ENCODE measurements at places on chromosomes 3 and 15. TPM values are rescaled to one million over a fixed set of nuclear protein-coding genes. Genes with fewer than 3 reads are reported as not detected.
A peak's percentile ranks its signal among the peaks of the same experiment; 100 is the strongest.

DNA sequence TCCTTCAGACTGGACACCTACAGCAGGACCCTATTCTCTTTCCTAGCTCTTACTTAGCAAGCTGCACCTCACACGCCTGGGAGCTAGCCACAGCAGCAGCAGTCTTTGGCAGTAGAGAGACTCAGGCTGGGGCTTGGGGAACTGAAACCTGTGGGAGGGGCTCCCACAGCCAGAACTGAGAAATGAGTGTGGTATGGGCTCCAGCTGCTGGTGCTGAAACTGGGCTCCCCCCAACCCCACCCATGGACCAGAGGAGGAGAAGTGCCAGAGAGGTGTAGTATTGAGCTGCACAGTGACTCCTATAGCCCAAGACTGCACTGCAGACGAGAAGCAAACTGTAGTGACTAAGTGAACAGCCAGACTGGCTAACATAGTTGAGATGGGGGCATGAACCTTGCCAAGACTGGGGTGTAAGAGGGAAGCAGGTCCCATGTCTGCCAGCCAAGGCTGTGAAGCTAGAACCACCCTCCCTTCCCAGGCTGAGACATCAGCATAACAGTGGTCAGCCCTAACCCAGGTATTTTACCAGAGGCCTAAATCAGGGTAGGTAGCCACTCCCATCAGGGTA lies 62.5 kb downstream of the MYO5A start:
- peak; percentile 56 for DNase-seq
- no peaks in the 10 kb centered on the region for H3K27me3 ChIP-seq
- no peak overlapping the region for H3K27ac ChIP-seq
- H3K4me3 ChIP-seq: no peak overlapping the region
- H3K4me1 ChIP-seq: no peaks in the 10 kb centered on the region

DNA sequence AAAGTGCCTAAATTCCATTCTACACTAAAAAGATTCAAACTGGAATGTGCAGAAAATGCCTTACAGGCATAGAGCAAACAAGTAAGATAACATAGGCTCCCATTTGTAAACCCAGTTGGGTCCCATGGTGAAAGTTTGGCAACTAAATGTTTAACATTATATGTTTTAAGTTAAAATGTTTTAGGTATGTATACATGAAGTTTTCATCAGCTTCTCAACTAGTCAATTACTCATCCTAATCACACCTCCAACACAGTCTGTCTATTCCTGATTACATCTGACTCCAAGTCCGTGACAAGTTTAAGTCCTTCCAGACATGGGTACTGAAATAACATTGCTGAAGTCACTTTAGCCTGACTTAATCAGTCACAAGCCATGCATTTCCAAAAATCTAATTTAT lies 25.0 kb downstream of the MYLK start:
- no peak overlapping the region for H3K27ac ChIP-seq
- H3K27me3 ChIP-seq: no peaks in the 10 kb centered on the region
- no peaks in the 10 kb centered on the region for H3K4me1 ChIP-seq

DNA sequence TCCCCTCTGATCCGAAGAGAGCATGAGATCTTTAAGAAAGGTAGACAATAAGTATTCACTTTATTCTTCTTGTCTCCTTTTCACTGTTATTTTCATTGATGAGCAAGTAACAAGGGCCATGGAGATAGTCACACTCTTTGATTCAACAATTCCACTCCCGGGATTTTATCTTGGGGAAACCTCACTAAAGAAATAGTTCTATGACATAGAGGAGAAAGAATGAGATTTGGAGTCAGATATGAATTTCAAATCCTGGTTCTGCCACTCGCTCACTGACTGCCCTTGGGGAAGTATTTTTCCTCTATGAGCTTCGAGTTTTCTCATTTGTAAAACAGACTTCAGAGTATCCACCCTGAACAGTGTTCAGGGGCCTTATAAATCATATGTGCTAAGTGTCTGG lies 514.6 kb downstream of the NLGN1 start:
- H3K4me3 ChIP-seq: no peak overlapping the region
- H3K36me3 ChIP-seq: no peaks in the 10 kb centered on the region
- no peak overlapping the region for H3K27ac ChIP-seq
- no peaks in the 10 kb centered on the region for H3K27me3 ChIP-seq

DNA sequence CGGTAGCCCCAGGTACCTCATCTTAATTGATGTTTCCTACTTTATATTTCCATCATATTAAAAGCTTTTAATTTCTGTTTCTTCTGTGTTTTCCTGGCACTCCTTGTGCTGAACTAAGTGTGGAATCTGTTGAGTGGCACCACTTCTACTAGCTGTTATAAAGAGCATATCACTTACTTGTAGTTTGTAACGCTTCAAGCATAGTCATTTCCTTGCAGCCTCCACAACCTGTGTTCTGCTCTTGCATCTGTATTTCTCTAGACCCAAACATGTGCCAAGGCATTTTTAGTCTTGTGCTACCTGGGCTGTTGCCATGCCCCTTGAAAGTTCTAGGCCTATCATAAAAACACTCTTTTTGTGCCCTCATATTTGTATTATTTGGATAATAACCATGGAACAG lies 16.0 kb downstream of the ZNF654 start:
- peaks cover 21% of the 10 kb centered on the region for H3K4me1 ChIP-seq
- H3K27ac ChIP-seq: peak overlapping the region; percentile 38
- DNase-seq: peak; percentile 6

GRCh38 chr15:77798847-77799246 lies 166.1 kb upstream of the LINGO1 start:
- no peak for DNase-seq
- H3K36me3 ChIP-seq: no peaks in the 10 kb centered on the region
- H3K4me3 ChIP-seq: no peak overlapping the region
- H3K27me3 ChIP-seq: no peaks in the 10 kb centered on the region
- no peaks in the 10 kb centered on the region for H3K4me1 ChIP-seq

DNA sequence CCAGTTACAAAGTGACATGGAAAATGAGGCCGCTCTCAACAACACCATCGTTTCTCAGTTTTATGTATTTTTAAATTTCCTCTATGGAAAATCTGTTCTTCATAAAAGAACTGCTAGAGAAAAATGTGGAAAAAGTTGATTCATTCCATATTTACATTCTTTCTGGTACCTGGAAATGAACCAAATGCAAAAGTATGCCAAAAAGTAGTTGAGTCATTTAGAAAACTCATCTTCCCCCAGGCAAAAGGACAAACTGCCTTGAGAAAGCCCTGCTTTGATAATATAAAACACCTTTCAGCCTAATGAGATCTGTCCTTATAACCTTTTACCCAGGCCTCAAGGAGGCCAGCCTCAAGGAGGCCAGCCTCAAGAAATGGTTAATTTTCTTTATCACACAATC lies 283.0 kb upstream of the VEPH1 start:
- H3K27me3 ChIP-seq: no peaks in the 10 kb centered on the region
- H3K4me3 ChIP-seq: no peak overlapping the region
- H3K4me1 ChIP-seq: no peaks in the 10 kb centered on the region
- no peak for DNase-seq
- no peaks in the 10 kb centered on the region for H3K36me3 ChIP-seq
- no peak overlapping the region for H3K27ac ChIP-seq

The GLDN gene
- total RNA-seq: 5.6 TPM

- no peak for DNase-seq
- H3K27ac ChIP-seq: no peak overlapping the region
- H3K4me1 ChIP-seq: peaks cover 46% of the 10 kb centered on the region
- H3K27me3 ChIP-seq: no peaks in the 10 kb centered on the region
Observed at GRCh38 chr3:71172951-71173350, 410.6 kb downstream of the FOXP1 start.

DNA sequence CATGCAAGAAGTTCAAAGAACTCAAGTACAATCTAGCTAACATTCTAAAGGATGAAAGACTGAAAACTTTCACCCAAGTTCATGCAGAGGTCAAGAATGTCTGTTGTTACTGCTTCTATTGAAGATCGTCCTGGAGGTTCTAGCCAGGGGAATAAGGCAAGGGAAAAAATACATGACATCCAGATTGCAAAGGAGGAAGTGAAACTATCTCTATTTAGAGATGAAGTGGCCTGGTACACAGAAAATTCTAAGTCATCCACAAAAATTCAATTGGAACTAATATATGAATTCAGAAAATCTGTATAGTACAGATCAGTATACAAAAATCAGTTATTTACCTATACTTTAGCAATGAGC lies 693.0 kb downstream of the NR2F2 start:
- H3K4me3 ChIP-seq: no peak overlapping the region
- no peaks in the 10 kb centered on the region for H3K36me3 ChIP-seq
- H3K4me1 ChIP-seq: no peaks in the 10 kb centered on the region

- no peaks in the 10 kb centered on the region for H3K4me1 ChIP-seq
- no peaks in the 10 kb centered on the region for H3K27me3 ChIP-seq
- no peaks in the 10 kb centered on the region for H3K36me3 ChIP-seq
- no peak overlapping the region for H3K4me3 ChIP-seq
- no peak overlapping the region for H3K27ac ChIP-seq
Observed at GRCh38 chr15:54011656-54012055, 33.4 kb downstream of the UNC13C start.

The IL16 gene
- 4.9 TPM for total RNA-seq

DNA sequence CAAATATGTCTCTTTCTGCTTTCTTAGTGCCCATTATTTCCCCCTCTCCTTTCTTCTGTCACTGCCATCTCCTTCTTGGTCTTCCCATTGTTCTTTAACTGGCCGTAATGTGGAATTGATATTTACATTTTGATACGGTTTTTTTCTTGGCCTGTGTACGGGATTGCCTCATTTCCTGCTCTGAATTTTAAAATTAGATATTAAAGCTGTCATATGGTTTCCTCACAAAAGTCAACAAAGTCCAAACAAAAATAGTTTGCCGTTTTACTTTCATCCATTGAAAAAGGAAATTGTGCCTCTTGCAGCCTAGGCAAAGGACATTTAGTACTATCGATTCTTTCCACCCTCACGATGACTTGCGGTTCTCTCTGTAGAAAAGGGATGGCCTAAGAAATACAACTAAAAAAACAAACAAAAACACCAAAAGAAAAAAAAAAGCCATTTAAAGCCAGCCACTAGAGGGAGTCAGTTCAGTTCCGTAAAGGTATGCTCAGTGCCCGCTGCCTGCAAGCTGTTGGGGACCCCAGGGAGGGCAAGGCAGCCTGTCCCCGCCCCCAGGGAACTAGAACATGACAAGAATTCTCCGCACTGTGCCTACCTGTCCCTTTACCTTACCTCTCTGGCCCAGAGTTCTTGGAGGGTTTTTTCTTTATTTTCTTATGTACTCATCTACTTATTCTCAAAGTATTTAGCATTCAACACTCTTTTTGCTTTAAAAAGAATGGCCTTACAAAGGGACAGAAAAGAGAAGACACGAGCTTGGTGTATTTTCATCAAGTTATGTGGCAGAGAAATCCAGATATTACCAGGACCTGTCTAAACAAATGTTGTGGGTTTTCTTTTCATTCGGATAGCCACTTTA lies 30.0 kb upstream of the NR2E3 start:
- peak; percentile 47 for DNase-seq
- H3K4me1 ChIP-seq: peaks cover 10% of the 10 kb centered on the region
- no peaks in the 10 kb centered on the region for H3K36me3 ChIP-seq
- peak overlapping the region; percentile 1 for H3K27ac ChIP-seq

DNA sequence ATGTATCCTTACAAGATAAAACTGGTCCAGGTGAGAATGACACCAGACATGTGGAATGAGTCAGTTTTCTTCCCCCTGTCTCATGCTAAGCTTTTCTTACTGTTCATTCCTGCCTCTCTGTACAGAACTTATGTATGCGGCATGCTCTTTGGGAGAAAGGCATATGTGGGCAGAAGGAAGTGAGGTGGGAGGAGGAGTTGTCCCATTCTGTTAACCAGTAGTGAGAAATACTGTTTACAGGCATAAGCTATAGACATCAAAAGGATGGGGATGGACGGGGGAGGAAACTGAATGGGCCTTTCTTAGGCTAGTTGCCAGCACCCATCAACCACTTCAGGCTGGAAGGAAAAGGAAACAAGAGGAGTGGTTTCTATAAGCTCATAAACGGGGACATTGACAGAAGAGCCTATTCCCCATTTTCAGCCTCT lies 143.6 kb upstream of the BHLHE40 start:
- DNase-seq: no peak
- no peaks in the 10 kb centered on the region for H3K27me3 ChIP-seq
- no peak overlapping the region for H3K27ac ChIP-seq
- H3K4me1 ChIP-seq: no peaks in the 10 kb centered on the region

The ARL6IP5 gene
- 34.6 TPM for total RNA-seq

The CAMK2N2 gene
- 1.8 TPM for total RNA-seq

DNA sequence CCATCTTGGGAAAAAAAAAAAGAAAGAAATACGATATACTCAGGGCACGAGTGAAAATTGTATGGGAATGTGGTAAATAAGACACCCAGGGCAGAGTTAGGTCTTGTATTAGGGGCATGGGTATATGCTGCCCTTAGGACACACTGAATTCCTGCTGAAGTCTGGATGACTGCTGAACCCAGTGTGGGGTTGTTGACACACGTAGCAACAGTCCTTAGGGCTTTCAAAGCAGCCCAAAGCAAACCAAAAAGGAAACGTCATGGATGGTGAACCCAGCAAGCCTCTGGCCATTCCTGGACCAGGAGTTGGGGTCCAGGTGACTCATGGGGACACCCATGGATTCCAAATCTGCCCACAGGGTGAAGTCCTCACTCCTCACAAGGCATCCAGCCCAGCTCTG lies 27.1 kb upstream of the SEMA3F start:
- H3K27me3 ChIP-seq: no peaks in the 10 kb centered on the region
- no peak overlapping the region for H3K27ac ChIP-seq
- H3K4me3 ChIP-seq: no peak overlapping the region

The NR1D2 gene
- 14.5 TPM for total RNA-seq

- DNase-seq: no peak
- H3K4me3 ChIP-seq: no peak overlapping the region
- no peak overlapping the region for H3K27ac ChIP-seq
- no peaks in the 10 kb centered on the region for H3K36me3 ChIP-seq
- no peaks in the 10 kb centered on the region for H3K27me3 ChIP-seq
- no peaks in the 10 kb centered on the region for H3K4me1 ChIP-seq
Observed at GRCh38 chr3:143483214-143483613, 363.6 kb downstream of the CHST2 start.

- no peaks in the 10 kb centered on the region for H3K4me1 ChIP-seq
- no peaks in the 10 kb centered on the region for H3K36me3 ChIP-seq
- H3K4me3 ChIP-seq: no peak overlapping the region
Observed at GRCh38 chr3:179093807-179094206, 22.2 kb upstream of the ZMAT3 start.

GRCh38 chr3:114034211-114034610 lies 22.1 kb downstream of the CCDC191 start:
- no peaks in the 10 kb centered on the region for H3K27me3 ChIP-seq
- H3K27ac ChIP-seq: no peak overlapping the region
- H3K4me1 ChIP-seq: no peaks in the 10 kb centered on the region
- no peak overlapping the region for H3K4me3 ChIP-seq
- no peaks in the 10 kb centered on the region for H3K36me3 ChIP-seq
